Fibroblast of skin of right biceps (primary cell): ENCODE measurements at places on chromosomes 1 and 21.
A peak's percentile ranks its signal among the peaks of the same experiment; 100 is the strongest.

DNA sequence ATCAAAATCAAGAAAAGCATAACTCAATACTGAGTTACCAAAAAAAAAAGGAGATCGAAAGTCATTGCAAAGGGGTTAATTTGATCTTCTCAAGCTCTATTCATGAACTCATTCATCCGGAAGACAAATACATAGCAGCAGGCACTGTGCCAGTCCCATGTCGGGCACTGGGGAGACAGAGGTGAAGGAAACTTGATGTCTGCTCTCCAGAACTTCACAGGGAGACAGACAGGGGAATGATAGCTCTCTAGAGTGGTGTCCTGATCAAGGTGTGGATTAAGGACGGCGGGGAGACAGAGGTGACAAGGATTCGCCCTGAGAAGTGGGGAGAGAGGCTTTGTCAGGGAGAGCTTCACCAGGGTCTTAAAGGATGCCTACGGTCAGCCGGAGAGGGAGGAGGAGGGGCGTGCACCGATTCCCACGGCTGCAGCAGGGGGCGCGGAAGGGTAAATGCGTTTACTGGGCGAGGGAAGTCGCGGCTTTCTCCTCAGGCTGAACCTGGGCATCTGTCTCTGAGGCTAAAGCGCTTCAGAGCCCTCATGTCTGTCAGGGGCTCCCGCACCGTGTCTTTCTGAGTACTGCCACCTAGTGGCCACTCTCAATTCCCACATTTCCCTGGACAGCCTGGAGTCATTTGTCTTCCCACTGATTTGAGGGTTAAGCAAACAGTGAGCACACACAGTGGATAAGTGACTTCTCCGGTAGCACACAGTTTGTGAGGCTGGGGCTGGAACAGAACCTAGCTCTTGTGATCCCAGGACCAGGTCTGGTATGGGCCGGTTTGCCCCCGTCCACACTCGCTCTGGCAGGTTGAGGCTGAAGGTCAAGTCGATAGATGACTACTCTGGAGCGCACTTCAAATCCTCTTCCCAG lies 152.8 kb downstream of the TENT5C start:
- peak; percentile 79 for DNase-seq

DNA sequence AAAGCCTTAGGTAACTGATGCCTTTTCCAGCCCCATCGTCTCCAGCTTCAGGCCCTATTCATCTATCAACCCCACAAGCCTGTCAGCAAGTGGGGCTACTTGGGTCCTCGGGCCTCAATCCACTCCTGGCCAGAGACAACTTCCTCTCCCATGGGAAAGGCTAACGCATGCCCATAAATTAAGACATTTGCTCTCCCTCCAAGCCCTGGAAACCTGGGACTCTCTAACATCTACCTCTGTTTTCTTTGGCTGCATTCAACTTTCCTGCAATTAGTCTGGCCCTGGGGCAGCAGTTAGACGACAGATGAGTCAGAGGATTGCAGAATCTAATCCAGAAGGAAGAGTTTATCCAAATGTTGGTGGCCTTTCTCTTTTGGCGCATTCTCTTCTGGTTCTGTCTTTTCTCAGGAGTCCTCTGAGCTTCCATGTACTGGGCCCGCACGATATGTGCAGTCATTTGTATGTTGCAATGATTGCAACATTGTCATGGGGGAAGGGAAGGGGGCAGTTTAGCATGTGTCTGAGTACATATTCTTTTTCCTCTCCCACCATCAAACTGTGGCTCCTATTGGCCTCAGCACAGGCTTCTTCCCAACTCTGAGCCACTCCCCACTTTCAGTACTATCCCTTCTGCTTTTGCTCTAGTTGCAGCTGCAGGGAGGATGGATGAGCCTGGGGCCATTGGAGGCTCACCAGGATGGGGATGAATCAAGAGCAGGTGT lies 54.4 kb downstream of the NAV1 start:
- DNase-seq = peak; percentile 100

- peak; percentile 33 for DNase-seq
These were observed 212.1 kb downstream of the GPR52 start for GRCh38 chr1:174659823-174660222.

DNA sequence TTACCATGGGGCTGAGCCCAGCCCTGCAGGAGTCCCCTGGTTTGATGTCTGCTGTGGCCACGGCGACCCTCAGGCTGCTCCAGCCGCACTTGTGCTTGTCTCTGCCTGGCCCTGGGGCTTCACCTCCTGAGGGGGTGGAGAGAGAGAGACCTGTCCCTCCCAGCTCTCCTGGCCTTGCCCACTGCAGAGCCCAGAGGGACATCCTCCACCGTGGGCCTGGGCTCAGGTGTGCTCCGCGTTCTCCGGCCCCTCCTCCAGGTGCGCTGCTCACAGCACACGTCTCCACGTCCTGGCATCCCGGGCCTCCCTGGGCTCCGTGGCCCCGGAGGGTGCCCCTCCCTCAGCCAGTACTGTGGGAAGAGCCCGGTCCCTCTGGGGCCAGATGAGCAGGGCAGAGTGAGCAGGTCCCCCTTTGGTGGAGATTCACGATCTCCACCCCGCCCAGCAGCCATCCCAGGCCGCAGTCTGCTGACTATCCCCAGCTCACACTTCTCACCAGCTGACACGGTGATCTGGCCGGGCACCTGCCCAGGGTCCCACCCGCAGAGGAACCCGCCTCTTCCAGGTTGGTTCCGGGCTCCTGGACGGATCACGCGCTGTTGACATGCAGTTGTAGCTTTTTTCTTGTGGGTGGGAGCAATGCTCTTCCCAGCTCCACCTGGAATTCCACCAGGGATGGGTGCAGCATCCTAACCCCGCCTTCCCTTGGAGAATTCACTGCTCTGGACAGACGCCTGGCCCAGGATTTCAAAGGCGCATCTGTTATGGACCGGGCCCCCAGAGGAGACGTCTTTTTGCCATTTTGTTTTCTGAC lies 41.8 kb upstream of the POFUT2 start:
- no peak for DNase-seq

DNA sequence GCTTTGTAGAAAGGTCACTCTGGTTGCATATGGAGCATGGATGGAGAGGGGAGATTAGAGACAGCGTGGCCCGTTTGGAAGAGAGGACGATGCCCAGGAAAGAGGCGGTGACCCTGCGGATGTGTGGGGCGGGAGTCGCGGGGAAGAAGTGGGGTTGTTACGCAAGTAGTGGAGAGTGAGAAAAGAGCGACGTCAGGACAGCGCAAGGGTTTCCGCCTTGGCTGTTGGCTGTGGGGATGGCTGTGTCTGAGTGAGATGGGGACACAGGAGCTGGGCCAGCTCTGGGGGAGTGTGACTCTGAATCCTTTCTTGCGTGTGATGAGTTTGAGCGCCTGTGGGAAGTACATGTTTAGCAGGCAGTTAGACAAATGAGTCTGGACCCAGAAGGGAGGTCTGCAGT lies 3.8 kb downstream of the B4GALT2 start:
- DNase-seq = no peak

DNA sequence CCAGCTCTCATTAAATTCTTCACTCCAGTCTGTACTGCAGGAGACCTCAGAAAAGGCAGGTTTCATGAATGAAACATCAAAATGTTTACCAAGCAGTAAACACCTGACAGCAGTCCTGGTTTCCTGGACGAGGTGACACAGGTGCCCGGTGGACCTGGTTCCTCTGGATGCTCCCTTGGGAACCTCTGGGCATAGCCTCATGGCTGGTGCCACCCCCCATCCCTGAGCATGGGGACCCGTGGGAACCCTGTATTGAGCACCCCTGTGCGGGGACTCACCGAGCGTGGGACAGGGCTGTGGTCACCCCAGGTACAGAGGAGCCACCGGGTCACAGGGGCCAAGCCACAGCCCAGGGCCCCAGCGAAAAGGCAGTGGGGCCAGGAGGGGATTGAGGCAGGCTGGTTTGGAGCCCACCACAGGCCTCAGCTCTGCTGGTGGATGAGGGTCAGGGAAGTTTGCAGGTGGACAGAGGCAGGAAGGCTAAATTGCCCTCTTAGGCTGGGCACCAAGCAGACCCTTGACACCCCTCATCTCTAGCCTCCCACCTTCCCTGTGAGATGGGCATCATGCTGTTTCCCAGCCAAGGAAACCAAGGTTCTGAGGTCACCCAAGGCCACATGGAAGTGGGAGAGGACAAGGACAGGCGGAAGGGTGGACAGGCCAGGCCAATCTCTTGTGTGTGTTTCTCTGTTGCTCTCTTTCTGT lies 158.4 kb downstream of the PTPRU start:
- DNase-seq = no peak

DNA sequence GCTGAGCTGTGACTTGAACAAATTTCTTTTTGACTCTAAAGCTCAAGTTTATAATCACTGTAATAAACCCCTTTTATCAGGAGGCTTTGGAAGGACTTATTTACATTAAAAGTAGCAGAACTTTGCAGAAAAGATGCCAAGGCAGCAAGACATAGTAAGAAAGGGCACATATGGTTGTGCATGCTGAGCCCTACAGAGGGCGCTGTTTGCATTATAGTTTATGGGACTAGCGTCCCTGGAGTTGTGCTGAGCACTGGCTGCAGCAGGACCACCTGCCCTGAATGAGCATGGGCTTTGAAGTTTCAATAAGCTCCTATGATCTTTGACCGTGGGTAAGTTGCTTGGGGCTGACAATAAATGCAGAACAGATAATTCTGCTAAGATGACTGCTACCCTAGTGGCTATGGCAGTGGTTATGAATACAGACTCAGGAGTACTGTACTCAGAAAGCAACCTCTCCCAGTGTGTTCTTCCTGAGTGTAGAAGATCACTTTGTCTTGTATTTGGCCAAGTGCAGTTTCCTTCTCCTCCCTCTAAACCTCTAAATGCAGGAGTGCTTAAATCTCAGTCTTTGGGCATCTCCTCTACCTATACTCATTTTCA lies 45.4 kb upstream of the USP1 start:
- peak; percentile 6 for DNase-seq

DNA sequence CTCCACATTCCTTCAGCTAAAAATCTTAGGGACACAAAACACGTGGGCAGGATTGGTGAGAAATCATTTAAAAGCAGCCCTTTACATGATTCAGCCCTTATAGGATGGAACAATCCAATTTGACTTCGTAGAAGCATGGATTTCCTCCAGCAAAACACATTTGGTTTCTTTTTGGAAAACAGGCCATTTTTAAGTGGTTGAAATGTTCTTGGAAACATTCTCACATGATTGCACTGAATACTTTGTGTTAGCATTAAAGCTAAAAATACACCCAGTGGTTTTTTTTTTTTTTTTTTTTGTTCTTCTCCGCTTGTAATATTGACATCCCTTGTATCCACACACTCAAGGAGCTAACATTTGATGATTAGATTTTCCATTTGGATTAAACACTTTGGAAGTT lies 42.1 kb upstream of the ABCG1 start:
- no peak for DNase-seq

- DNase-seq = no peak
These were observed 142.1 kb downstream of the DPYD start for GRCh38 chr1:97778718-97779117.

- DNase-seq = no peak
These were observed 163.0 kb upstream of the KAZN start for GRCh38 chr1:14435368-14436023.

GRCh38 chr1:209527993-209528717 lies 55.4 kb upstream of the CAMK1G start:
- peak; percentile 55 for DNase-seq

- DNase-seq = no peak
These were observed 100.0 kb downstream of the URB2 start for GRCh38 chr1:229726061-229726460.

- DNase-seq = no peak
These were observed 501.2 kb upstream of the ADGRL4 start for GRCh38 chr1:79507770-79508169.

DNA sequence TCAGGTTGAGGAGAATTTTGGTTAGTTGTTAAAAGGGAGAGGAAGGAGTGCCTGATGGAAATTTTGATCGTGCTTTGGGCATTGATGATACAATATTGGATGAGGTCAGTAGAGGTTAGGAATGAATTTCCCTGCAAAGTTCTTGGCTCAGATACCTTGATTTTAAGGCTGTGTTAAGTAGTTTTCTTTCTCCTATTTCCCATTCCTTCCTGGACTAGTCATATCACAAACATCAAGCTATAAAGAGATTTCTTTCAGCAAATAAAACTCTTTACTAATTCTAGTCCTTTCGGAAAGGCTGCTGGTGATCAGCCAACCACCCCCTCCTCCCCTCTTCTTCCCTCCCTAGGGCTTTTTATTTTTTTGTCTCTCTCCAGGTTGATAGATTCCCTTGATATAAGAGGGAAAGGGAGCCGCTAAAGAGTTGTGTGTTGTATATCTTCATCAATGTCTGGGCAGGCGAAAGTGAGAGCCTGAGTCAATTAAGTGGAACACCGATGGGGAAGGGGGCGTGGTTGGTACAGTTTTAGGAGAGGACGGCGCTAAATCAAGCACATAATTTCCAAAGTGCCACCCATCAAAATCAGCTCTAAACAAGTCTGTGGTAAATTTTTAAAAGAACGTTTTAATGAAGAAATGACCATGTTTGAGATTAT lies 100.1 kb upstream of the PLXNA2 start:
- DNase-seq = no peak

DNA sequence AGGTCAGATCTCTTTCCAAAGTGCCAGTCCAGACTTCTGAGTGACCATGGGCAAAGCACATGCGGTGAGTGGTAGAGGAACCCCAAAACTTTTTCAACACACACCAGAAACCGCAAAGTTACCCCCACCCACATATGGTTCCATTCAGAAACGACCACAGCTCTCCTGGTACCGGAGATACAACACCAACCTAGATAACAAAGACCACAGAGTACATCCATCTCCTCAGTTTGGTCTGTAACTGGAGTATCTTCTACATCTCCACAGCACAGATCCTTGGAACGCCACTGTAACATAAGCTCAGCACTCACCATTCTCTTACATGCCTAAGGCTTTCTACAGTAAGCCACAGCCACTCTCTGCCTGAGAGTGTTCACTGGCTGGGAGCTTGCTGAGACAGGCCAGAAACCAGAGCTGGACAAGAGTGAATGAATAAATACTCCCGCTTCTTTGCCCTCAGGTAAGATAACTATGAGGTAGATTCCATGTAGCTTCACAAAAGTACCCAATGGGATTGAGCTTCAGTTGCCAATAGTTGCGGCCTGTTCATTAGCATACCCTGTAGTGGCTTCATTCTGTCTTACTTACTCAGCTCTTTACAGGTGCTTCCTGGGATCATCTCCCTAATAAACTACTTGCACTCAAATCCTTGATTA lies 81.8 kb downstream of the SMYD3 start:
- no peak for DNase-seq

GRCh38 chr1:95679262-95679661 lies 445.3 kb downstream of the RWDD3 start:
- DNase-seq = no peak

DNA sequence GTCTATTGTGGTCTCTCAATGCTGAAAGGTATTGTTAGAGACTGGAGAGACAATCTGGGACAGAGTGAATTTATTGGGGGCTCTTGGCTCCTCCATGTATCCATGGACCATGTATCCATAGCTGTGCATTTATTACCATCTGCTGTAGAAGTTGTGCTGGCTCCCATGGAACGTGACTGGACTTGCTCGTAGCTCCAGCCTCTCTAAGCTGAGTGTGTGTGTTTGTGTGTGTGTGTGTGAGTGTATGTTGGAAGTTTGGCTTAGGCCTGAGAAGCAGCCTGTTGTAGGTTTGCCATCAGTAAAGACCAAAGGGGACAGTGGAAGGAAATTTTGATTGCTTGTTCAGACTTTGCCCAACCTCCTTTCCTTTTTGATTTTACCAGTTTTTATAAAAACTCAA lies 105.7 kb upstream of the USP24 start:
- DNase-seq = no peak

GRCh38 chr1:231039161-231040018 lies 664 bp downstream of the FAM89A start:
- DNase-seq = peak; percentile 39

GRCh38 chr21:18318156-18318555 lies 73.5 kb downstream of the CHODL start:
- no peak for DNase-seq
